ENCODE measurements at places on chromosomes 2 and 18.

- DNase-seq, result no peak
Observed at GRCh38 chr2:39491653-39492052, 54.6 kb upstream of the MAP4K3 start.

DNA sequence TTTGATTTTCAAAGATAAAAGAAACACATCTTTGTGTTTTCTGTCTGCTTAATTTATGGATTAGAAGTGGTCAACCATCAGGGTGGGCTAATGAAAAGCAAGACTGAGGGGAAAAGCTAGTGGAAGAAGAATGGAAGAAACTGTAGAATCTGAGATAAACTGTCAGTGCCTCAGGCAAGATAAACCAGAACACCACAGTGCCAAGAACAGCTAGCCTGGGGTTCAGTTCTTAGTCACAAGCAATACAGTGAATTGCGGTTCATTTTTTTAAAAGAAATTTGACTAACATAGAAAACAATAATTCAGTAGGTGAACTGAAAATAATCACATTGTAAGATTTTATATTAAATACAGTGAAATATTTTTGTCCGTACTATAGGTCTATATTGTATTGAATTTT is 22.0 kb upstream of the LNPK start:
- no peak for DNase-seq

GRCh38 chr18:61965311-61965710 is 72.5 kb upstream of the RNF152 start:
- no peak for DNase-seq

DNA sequence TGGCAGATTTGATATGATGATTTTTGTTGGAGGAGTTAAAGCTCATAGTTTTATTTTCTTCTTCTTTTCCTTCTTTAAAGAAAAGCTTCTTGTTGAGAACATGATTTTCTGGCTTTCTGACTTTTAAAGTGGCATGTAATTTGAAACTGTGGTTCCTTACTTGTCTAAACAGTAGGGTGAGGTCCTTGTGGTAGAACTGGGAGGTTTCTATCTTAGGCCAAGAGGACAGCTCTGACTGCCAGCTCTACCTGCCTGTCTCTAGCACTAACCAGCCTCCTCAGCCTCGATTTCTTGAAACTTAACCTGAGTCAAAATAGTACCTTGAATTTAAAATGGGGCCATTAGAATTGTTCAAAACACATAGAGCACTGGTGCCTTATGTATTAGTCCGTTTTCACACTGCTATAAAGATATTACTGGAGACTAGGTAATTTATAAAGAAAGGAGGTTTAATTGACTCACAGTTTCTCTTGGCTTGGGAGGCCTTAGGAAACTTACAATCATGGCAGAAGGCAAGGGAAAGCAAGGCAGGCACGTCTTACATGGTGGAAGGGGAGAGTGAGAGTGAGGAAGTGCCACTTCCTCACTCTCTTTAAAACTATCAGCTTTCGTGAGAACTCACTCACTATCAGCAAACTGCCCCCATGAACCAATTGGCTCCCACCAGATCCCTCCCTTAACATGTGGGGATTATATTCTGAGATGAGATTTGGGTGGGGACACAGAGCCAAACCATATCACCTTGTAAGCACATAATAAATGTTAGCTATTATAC is 119.0 kb downstream of the CERS6 start:
- no peak for DNase-seq

DNA sequence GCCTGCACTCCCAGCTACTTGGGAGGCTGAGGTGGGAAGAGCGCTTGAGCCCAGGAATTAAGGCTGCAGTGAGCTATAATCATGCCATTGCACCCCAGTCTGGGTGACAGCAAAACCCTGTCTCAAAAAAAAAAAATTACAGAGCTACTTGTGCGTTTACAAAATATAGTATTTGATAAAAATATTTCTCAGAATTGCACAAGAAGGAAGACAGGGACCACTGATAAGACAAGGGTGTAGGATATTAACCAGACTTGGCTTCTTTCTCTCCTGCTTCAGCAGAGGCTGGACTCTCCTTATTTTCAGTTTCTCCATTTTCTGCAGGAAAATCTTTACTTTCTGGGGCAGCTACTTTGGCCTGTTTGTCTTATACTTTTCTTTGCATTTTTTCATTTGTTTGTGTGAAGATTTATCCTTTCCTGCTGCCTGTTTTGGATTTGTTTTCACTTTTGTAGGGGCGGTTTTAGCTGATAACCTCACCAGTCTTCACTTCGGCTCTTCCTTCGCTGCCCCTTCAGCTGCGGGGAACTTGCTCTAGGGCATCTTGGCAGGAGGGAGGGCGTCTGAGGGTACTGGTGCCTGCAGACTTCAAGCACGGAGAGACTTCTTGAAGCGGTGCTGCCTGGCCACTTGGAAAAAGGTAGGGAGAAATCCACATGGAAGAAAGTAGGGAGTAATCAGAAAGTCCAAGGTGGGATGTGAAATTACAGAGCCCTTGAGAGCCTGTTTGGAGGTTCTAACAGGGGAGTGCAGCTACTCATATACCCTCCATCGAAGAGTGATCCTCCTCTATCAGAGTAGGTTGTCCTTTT is 14.9 kb upstream of the ZDBF2 start:
- DNase-seq, result no peak

DNA sequence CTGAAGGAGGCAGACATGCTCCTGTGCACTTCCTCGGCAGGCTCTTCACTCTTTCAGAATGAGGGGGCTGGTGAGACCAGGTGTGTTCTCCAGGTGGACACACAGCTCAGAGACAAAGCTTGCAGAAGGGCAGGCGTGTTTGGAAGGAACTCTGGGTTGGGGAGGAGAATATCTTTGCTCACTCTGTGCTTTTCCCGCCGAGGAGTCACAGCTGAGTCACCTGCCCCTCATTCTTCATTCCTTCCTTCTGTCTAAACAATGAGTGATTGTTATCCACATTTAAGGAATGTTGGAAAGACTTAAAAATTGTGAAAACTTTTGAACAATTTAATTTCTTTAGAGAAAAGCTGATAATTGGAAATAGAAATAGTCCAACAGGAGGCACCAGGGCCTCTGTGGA is 126.3 kb upstream of the TPO start:
- DNase-seq, result no peak

DNA sequence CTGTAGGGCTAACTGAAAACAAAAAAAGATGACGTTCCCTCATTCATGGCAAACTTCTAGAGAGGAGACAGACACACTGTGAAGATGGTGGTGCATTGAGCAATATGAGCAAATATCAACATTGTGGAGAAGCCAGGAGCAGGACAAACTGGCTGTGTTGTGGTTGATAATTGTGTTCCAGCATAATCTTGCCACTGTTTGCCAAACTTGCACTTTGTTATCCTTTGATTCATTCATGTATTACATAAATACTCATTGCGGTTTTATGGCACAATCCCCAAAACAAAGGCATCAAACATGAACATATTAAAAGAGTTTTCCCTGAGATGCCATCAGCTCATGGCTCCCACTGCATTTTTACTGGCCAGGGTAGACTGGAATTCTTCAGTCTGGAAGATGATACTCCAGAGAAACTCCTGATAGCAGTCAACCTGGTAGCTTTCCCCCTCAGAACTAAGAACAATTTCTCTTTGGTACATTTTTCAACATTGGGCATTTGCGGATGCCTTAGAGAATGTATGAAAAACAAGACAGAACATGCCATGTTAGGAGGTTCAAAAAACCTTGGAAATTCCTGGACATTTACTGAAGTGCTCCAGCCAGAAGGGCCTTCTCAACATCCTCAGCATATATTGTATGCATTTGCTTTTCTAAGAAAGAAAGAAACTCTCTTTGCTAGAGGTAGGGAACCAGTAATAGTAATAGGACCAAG is 487.4 kb upstream of the CELF4 start:
- DNase-seq, result no peak

GRCh38 chr18:7116001-7116730 is 1.4 kb downstream of the LAMA1 start:
- DNase-seq, result no peak

- DNase-seq, result no peak
Observed at GRCh38 chr2:228503731-228504130, 322.2 kb upstream of the SPHKAP start.

DNA sequence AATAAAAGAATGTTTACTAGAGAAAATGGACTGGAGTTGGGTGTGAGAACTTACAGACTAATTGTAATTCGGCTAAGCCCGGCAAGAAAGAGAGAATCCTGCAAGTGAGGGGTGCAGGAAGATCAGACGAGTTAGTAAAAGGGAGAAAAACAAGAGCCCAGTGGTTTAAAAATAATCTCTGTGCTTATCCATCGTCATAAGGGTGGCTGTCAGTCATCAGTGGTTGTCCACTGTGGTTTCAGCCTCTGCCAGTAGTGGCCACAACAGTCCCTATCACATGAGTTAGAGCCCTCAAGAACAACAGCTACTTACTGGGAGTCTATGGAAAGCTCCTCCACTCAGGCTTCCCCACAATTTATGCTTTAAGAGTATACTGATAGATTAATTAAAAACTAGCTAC is 239.8 kb downstream of the SETBP1 start:
- no peak for DNase-seq

DNA sequence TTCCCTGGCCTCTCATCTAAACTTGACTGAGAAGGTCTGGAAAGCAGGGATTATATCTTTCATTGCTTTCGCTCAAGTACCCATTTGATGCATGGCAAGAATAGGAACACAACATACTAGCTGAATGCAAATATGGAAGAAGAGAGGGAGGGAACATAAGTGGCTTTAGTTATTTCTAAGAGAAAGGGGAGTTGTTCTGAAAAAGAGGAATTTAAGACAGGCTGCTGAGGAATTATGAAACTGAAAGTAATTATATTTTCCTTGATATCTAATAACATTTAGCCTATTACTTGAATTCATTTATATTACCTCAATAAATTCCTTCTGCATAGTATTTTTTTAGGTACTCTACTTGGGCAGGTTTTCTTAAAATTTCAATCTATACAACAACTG is 105.8 kb upstream of the TTN start:
- no peak for DNase-seq

GRCh38 chr2:207459990-207460757 is 69.6 kb upstream of the CREB1 start:
- no peak for DNase-seq

DNA sequence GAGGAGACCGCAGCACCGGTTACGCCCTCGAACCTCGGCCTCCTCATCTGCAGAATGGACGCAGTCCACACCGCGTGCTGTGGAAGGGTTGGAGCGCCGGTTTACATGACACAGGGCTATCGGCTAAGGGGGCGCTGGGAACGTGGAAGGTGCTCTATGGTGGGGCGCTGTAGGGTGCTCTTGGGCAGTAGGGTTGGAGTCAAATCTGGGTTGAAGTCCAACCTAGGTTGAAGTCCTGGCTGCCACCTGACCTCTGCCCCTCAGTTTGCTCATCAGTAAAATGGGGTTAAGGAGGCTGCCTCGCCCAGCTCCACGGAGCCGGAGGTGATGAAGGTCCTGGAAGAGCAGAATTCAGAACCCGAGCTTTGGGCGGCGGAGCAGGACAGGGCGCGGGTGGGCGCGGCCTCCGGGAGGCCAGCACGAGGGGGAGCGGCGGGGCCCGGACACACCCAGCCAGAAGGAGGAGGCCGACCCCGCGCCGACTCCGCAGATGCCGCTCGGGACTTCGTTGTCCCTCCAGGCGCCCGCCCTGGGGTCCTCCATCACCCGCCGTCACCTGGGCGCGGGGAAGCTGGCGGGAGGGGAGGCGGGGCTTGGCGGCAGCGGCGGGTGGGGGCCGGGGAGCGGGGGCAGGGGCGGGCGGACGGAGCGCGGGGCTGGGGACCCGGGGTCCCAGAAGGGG is 558 bp upstream of the GAREM2 start:
- no peak for DNase-seq

GRCh38 chr18:79962835-79963657 is 1.4 kb upstream of the HSBP1L1 start:
- DNase-seq, result no peak

GRCh38 chr2:98391581-98392270 is 45.5 kb downstream of the CNGA3 start:
- no peak for DNase-seq

DNA sequence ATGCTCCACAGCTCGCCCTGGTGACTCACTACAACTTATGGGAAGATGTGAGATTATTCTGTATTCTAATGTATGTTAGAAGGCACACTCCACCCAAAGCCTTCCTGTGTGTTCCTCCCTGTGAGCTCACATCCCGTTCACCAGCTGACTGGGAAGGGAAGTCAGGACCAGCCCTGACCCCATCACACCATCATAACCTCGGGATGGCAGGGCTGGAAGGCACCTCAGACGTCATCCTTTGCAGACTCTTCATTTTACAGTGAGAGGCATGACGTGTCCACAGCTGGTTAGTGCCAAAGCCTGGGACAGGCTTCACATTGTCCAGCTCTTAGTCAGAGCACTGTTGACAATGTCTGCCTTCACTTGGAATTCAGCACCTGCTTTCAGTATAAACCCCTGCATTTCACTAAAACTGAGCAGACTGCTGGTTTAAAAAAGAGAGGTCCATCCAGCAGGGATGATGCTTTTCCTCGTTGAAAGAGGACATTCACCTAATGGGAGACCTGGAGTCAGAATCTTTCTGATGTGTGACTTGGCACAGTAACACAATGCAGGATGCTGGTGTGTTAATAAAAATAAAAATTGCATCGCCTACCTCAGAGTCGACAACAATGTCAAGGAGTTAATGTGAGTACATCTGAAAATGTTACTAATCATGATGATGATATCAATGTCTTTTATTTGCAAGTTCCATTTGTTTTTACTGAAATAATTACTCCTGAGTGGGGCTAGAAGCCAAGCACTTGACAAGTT is 418.0 kb upstream of the TNP1 start:
- DNase-seq, result no peak

- no peak for DNase-seq
Observed at GRCh38 chr2:176804392-176804791, 408.2 kb upstream of the HNRNPA3 start.

GRCh38 chr2:163801486-163801885 is 65.7 kb upstream of the FIGN start:
- no peak for DNase-seq

- no peak for DNase-seq
Observed at GRCh38 chr2:205022841-205023240, 477.6 kb downstream of the PARD3B start.

DNA sequence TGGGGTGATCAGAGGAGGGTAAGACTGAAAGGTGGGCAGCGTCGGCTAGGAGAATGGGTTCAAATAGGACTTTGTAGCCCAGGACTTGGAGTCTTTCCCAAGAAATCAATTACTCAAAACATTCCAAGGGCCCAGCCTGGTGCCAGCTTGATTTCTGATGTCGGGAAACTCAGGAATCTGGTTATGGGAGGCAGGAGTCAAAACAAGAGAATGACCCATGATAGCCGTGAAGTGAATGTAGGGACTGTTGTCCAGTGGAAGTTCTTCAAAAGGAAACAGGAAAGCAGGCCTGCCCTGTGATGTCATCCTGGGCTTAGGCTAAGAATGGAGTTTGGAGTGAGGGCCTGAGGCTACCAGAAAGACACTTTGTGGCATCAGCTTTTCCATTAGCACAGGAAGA is 67.4 kb upstream of the SLC14A2 start:
- DNase-seq, result no peak

Data from stimulated activated CD4-positive, alpha-beta T cell treated with anti-CD3 and anti-CD28 coated beads, Interleukin-15, amount 100 ng/mL, for 1 hour (primary cell).